ENCODE measurements at places on chromosomes 13 and 19.

DNA sequence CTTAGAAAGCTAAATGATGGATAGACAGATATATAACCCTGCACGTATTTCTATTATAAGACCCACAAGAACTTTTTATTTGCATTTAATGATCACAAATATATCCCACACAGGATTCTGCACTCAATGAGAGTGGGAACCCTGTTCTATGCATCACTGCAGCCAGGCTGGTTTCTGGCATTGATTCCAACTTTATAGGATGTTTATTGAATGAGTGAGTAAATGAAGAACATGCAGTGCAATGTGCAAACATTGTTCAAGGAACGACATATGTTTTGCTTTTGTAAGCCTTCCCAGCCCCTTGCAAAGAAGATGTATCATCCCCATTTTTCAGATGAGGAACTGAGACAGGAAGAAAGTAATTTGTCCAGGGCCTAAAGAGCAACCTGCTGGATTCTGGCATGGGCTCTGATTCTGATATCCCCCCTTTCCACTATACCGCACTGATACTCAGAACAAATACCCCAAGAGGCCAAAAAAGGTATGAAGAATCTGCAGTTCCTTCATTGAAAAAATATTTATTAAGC lies 246.3 kb downstream of the LACC1 start:
- no peak for DNase-seq

- DNase-seq = no peak
These were observed 108.6 kb downstream of the TNFRSF19 start for GRCh38 chr13:23678795-23679194.

- DNase-seq = no peak
These were observed 51.2 kb upstream of the EEF1AKMT1 start for GRCh38 chr13:20824762-20825476.

DNA sequence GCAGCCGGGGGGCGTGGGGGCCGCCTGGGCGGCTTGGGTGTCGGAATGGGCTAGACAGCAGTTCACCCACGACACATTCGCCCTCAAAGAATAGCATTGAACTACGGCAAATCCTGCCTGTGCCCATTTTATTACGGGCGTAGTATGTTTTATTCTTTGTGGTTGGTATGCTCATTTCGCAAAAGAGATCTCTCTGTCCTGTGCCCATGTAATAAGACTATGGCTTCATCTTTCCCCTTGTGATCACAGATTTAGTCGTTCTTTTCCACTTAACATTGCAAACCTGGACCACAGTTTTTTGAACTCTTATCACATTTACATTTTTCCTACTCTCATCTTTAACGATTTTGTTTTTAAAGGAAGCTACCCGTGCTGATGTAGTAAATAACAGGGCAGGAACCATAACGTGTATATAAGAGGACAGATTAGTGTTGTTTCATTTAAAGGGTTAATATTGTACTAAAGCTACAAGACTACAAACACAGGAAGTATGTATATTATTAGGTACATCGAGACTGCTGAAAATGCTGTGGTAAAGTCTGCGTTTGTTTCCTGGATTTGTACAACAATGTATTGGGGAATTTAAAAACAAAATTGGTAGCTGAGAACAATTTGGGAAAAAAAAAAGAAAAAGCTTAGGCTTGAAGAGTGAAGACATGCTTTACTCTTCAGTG lies 3.2 kb upstream of the MYCBP2 start:
- no peak for DNase-seq

GRCh38 chr13:91724591-91724990 lies 326.2 kb downstream of the GPC5 start:
- DNase-seq = no peak

GRCh38 chr19:37914908-37915307 lies 7.9 kb downstream of the SIPA1L3 start:
- no peak for DNase-seq

DNA sequence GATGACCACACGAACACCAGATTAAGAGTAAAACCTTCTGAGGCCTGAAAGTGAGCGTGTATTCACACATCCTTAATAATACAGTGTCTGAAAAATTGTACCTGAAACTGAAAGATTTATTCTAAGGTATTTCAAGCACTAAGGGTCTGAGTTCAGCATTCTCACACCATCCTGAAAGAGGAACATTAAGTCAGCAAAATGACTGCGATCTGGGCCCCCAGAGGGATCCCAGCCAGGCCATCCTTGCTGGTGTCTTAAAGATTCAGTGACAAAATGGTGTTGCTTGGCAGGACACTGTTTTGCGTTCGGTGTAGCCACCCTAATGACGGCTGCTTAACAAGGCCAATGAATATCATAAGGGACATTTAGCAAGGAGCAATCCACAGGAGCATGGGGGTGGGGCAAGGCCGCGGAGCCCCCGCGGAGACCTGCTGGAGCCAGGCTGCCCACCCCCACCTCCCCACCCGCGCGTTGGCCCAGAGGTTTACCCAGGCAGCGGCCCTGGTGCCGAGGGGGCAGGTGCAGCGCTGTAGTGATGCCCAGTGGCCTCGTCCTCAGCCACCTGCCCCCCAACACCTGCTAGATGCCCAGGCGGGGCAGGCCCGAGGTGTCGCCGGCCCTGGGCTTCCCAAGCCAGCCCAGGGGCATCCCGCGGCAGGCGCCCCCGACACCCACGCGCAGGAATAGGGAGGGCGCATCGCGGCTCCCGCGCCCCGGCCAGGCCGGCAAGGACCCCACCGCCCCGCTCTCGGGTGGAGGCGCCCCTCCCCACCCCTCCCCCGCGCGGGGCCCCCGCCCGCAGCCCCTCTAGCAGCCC lies 742 bp downstream of the NALCN start:
- peak; percentile 14 for DNase-seq

DNA sequence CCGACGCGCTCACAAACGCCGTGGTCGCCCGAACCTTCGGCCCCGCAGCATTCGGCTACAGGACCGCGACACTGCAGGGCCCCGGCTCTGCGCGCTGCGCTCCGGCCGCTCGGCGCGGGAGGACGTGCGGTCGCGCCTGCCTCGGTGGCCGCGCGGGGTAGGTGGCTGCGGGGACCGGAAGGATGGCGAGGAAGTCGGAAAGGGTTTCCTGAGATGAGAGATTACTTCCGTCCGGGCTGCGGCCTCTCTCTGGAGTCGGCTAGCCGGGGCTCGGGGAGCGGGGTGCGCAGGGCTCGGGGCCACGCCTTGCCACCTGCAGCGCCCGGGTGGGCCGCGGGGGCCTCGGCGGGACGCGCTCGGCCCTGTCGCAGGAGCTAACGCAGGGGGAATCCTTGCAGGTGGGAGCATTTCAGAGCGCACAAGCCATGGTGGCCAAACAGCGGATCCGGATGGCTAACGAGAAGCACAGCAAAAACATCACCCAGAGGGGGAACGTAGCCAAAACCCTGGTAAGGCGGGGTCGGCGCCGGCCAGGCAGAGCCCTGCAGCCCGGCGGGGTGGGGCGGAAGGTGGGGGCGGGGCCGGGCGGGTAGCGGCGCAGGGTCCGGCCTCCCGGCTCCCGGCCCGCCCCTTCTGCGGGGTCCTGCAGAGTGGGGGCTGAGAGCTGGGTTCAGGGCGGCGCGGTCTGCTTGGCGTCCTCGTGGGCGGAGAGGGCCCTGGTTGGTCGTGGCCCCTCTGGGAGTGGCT lies at the start of gene SERP2:
TSS of gene SERP2 (plus strand) at position 224 of the 747 bp plus-strand sequence. CDS start at position 426, 202 bp downstream.
- peak; percentile 41 for DNase-seq

DNA sequence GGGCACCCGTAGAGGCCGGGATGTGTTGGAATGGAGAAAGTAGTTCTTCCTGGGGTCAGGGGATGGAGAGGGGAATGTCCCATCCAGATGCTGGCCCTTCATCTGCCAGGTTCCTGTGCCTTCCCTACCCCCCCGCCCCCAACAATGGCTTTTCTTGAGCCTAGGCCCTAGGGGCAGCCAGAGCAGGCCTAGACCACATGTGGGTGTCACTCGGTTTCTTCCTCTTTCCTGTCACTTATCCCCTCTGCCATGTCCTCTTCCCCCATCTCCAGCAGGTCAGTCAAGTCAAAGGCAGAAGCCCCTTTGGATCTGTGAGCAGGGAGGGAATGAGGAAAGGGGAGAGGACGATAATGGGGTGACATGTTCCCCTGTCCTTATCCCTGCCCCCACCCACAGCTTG lies 36.4 kb downstream of the LYL1 start:
- no peak for DNase-seq

DNA sequence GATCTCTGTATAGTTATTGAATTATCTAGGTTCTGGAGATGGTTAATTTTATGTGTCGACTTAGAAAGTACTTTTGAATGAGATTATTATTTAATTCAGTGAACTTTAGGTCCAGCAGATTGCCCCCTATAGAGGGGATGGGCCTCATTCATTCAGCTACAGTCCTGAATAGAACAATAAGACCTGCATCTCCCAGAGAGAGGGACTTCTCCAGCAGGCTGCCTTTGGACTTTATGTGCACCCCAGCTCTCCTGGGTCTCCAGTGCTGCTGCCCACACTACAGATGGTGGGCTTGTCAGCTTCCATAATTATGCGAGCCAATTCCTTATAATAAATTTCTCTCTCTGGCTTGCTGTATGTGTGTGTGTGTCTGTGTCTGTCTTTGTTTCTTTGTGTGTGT lies 39.3 kb upstream of the KL start:
- DNase-seq = no peak

GRCh38 chr13:73602295-73602694 lies 531.9 kb downstream of the KLF12 start:
- no peak for DNase-seq

DNA sequence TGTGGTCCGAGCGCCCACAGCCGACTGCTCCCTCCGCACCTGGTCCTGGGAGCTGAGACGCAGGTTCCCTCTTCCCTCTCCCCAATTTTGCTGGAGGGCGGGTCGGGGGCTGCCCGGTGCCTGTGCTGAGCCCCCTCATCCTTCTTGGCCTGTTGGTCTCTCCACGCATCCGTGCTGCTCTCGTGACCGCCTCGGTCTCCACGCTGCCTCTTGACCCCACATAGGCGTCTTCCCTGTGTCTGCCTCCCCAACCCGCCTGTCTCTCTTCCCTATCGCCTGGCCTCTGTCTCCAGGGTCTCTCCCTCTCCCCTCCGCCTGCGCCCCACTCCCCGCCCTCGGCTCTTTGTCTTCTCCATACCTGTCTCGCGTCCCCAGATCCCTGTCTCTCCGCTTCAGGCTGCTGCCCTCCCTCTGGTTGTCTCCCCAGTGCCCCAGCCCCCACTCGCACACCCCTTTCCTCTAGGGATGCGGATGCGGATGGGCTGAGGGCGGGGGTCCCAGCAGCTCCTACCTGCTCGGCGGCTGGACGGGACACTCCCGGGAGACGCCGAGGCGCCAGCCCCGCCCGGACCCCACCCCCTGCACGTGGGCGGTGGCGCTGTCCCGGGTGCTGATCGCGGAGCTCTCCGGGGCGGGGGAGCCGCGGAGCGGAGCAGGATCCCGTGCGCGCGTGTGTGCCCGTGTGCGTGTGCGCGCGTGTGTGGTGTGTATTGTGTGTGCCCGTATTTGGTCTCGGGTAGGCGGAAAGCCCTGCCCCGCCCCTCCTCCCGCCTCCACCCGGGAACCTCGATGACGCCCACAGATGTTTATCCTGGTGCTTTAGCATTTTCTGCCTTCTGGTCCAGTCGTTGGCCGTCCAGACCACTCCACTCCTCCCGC lies at the start of gene SYT5:
TSS of gene SYT5 (minus strand) at position 684 of the 879 bp plus-strand sequence. CDS start 1,248 bp downstream, outside the sequence.
- no peak for DNase-seq

DNA sequence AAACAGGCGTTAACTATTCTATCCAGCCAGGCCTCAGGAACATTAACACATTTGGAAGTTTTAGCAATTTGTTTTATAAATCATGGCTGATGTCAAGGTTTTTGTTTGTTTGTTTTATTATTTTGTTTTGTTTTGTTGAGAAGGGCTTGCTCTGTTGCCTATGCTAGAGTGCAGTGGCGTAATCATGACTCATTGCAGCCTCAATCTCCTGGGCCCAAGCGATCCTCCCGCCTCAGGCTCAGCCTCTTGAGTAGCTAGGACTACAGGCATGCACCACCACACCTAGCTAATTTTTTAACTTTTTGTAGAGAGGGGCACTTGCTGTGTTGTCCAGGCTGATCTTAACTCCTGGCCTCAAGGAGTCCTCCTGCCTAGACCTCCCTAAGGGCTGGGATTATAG lies 28.3 kb downstream of the NUP58 start:
- no peak for DNase-seq

DNA sequence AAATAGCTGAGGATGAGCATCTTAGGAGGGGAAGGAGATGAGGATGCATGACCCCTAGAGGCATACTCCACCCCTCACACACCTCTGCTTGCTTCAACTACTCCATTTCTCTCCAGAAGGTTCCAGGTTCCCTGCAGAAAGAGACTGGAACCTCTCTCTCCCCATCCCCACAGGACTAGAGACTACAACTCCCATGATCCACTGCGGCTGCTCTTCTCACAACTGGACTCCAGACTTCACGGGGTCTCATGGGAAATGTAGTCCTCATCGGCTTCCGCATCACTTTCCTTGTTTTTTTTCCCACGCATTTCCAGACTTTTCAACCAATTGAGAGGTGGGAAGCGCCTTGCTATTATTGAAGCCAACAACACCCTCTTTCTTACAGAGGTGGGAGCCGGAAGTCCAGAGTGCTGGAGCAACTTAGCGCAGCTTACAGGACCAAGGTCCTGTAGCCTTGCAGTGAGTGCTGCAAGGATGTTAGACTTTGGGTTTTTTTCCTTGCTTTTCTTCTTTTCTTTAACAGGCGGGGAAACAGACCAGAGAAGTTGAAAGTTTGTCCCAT lies 13.9 kb upstream of the CACNG6 start:
- DNase-seq = peak; percentile 90

DNA sequence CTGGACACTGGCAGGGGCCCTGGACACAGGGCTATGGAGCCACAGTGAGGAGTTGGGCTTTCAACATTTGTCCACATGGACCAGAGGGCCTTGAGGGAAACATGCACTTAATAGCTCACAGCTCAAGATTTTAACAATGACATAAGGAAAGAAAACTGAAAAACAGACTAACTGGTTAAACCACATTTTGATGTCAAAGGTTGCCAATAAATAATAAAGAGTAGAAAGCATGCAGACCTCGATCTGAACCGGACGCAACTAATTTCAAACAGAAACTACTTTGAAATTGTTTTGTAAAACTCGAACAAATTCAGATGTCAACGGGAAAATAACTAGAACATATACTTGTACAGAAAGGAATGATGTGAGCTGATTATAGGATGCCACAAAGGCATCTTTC lies 15.5 kb upstream of the ZNF888 start:
- DNase-seq = no peak

DNA sequence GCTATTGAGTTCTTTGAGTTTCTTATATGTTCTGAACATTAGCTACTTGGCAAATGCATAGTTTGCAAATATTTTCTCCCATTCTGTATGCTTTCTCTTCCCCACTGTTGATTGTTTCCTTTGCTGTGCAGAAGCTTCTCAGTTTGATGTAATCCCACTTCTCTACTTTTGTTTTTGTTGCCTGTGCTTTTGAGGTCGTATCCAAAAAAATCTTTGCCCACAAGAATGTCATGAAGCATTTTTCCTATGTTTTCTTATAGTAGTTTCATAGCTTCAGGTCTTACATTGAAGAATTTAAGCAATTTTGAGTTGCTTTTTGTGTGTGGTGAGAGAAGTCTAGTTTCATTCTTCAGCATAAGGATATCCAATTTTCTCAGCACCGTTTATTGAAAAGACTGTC lies 536.7 kb upstream of the ARGLU1 start:
- DNase-seq = no peak

- peak; percentile 57 for DNase-seq
These were observed 29.1 kb downstream of the VAV1 start for GRCh38 chr19:6801485-6802086.

All from heart right ventricle (tissue), 16 donors.